ENCODE measurements at places on chromosomes 3 and 15. TPM values are rescaled to one million over a fixed set of nuclear protein-coding genes. Genes with fewer than 3 reads are reported as not detected.

DNA sequence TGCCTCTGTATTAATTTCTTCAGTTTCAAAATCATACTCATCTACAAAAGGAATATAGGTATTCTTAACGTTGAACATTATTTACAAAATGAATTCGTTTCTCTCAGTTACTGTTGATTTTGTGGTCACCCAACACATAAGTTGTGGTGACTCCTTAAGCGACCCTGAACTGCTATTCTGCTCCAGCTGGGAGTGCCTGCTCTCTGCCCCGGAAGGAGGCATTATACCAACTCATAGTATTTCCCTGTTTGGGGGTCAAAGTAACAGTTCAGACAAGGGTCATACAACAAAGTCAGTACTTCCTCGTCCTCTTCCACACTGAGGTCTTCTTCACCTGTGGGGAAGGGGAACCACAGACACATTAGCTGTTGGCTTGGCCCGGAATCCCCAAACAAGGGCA lies 75.7 kb upstream of the FAM3D start:
- no peak for DNase-seq

DNA sequence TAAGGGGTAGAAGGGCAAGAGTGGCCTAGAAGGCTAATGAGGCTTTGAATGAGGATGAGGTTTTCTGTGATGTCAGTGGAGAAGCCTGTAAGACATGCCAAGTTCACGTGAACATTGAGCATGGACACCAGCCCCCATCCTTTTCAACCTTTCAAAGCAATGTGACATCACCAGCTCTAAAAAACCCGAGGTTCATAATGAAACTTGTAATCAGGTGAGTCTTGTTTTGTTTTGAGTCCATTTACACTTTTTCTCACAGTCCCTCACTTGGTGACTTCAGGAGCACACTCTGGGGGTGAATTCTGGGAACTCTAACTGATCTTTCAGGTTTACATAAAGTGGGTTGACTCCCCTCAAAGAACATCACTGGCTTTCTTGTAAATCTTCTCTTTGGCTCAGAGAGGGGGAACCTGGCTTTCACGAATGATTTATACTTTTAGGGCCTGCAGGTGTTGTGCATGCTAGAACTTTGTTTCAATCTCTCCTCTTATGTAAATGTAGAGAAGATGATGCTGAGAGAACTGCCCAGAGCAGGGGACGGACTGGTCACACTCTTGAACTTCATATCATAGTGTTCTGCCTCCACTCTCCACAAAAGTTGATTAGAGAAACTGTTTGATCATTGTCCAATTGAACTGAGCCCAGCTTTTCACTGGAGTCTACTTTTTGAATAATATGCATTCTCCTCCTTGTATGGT lies 224.7 kb upstream of the SATB1 start:
- no peak for DNase-seq

LMAN1L gene
- total RNA-seq = 7.9 TPM

DNA sequence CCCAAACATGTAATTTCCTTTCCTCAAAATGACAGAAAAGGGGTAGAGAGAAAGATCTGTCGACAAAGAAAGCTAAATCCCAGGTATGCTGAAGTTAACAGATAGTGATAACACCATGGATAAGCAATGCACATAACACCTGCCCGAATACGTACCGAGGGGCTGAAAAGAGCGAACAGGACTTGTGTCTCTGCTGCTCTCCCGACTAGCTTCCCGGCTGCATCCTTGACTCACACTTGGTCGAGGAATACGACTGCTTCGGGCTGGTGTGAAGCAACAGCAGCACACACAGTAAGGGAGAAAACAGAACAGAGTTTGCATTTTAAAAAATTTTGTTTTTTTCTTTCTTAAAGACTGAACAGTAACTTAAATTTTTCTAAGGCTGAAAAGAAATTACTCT lies 136.4 kb downstream of the CLASP2 start:
- no peak for DNase-seq

HAPLN3 gene
- 9.8 TPM for total RNA-seq

GRCh38 chr3:130905551-130905950 lies 11.7 kb downstream of the ATP2C1 start:
- DNase-seq = no peak

CNTN4 gene
- total RNA-seq = 2.8 TPM

DNA sequence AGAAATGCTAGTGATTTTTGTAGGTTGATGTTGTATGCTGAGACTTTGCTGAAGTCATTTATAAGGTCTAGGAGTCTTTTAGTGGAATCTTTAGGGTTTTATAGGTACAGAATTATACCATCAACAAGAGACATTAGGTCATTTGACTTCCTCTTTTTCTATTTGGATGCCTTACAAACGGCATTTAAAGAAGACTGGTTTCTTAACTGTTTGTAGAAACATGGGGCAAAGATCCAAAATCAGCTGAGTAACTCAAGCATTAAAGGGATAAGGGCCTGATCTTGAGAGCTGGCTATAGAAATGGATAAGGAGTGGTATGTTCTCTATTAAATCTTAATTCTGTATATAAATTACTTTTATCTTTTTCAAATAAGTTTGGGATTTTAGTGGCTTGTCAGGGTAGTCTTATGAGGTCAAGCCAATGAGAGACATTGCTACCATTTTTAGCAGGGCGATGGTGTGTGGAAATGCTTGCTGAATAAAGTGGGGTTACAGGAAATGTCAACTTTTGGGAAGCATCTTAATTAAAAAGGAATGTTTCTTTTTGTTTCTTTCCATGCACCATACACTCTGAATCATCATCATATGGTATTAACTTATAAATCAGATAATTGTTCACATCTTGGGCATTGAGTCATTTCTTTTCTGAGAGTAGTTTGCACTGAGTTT lies 197.7 kb upstream of the GBE1 start:
- DNase-seq = no peak

- no peak for DNase-seq
Measured at GRCh38 chr3:66712210-66712609, 211.4 kb upstream of the LRIG1 start.

SYNPR gene
- total RNA-seq = 0.46 TPM

DNA sequence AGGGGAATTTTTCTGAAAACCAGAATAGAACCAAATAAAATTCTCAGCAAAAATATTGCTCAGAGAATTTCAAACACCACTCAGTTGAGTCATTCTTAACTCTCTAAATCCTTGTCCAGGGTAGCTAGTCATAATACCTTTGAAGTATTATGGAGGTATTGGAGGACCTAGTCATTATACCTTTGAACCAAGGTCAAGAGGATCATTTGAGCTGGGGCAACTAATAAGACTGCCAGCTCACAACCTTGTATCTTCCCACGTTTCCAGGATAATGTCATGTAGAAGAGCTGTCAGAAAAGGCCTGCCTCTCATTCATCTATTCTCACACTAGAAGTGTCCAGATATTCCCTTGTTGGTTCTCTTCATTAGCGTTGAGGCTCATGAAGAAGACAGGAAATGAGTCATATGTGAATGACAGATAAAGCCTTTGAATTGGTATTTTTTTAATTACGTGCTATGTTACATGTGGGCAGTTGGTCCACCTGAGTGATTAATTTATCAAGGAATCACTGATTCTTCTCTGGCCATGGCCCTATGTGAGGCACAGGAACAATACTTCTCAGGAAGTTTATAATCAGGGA lies 48.3 kb downstream of the TOPAZ1 start:
- no peak for DNase-seq

ECE2 gene
- total RNA-seq = 0.19 TPM

DNA sequence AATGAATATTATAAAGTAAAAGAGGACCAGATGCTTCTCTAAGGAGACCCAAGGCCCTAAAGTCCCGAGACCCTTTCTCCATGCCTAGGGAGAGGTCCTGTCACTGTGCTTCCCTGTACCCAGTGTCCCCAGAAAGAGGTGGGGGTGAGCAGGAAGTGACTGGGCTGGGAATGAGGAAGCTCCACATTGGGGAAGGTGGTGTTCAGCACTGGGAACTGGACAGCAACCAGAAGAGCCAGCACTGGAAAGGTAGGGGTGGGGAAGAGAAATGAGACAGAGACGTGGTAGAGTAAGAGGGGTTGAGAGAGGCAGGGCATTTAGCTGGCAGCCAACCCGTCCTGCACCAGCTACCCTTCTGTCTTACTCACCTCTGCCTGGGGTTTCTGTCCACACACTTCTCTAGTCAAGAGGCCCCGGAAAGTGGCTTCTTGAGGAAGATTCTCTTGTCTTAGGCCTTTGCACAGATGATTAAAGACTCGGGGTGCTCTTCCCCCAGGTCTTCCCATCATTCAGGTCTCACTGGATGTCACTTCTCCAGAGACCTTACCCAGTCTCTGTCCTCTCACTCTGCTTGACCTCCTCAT lies 12.2 kb downstream of the RRP9 start:
- DNase-seq = no peak

SOX2 gene
- total RNA-seq = not detected

DNA sequence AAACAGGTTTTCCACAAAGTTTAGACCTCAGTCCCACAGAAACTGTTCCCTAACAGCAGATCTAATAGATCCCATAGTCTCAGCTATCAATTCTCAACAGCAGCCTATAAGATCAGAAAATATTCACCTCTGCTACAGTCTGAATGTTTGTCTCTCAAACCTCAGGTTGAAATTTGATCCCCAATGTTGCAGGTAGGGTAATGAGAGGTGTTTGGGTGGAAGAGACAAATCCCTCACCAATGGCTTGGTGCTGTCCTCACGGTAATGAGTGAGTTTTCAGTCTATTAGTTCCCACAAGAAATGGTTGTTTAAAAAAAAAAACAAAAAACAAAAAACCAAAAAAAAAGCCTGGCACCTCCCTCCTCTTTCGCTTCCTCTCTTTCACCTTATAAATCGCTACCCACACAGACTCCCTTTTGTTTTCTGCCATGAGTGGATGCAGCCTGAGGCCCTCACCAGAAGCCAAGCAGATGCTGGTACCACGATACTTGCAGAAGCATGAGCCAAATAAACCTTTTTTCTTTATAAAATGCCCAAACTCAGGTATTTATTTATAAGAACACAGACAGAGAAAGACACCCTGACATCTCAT lies 14.2 kb downstream of the ZNF280D start:
- no peak for DNase-seq

DNA sequence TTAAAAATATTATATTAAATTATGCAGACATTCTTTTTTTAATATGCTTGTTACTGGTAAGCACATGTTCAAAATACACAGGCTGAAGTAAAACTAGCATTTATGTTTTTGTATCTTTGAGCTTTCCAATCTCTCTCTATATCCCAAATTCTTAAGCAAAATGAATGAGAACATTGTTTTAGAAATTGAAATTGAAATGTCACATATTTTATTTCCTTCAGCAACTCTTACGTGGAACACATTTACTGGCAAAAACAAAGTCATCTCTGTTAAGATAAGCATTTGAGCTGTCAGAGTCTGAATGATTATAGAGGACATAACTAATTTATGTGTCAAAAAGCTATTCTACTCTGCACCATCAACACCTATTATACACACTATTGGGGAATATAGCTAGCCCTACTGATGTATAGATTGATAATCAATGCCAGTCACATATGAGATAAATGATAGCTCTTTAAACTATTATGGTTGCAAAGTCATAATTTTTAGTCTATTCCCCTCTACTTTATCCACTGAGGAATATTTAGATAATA lies 535.4 kb upstream of the BCHE start:
- DNase-seq = no peak

DNA sequence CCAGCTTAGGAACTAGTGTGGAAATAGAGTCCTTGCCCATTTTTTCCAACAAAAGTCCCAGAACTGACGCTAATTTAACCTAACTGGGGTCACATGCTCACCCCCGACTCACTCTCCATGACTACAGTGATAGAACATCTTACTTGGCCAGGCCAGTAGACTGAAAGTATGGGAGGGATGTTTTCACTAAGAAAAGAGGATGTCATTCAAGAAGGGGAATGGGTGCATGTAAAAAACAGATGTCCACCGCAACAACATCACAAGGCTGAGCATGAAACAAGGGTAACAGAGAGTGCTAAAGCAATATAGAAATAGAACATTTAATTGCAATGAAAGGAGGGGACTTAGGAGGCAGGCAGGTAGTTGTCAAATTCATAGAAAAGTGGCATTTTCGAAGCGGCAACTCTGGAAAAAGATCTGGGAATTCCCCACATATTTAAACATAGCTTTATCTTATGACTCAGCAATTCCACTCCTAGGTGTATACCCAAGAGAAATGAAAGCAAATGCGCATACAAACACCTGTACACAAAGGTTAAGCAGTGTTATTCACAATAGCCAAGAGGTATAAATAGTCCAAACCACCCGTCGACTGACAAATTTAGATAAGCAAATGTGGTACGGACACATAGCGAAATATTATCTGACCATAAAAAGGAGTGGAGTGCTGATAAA lies 41.1 kb upstream of the UBE2E2 start:
- DNase-seq = no peak

HGD gene
- 0.73 TPM for total RNA-seq

- DNase-seq = no peak
Measured at GRCh38 chr3:43096761-43097160, 9.1 kb downstream of the POMGNT2 start.

- DNase-seq = no peak
Measured at GRCh38 chr3:130688015-130688688, 58.5 kb downstream of the PIK3R4 start.

GRAMD2A gene
- not detected for total RNA-seq

GRCh38 chr15:75028991-75029377 lies 5.6 kb downstream of the PPCDC start:
- no peak for DNase-seq

GRCh38 chr3:50666837-50667236 lies 7.9 kb upstream of the DOCK3 start:
- DNase-seq = no peak

CSPG4 gene
- total RNA-seq = 21.3 TPM

DNA sequence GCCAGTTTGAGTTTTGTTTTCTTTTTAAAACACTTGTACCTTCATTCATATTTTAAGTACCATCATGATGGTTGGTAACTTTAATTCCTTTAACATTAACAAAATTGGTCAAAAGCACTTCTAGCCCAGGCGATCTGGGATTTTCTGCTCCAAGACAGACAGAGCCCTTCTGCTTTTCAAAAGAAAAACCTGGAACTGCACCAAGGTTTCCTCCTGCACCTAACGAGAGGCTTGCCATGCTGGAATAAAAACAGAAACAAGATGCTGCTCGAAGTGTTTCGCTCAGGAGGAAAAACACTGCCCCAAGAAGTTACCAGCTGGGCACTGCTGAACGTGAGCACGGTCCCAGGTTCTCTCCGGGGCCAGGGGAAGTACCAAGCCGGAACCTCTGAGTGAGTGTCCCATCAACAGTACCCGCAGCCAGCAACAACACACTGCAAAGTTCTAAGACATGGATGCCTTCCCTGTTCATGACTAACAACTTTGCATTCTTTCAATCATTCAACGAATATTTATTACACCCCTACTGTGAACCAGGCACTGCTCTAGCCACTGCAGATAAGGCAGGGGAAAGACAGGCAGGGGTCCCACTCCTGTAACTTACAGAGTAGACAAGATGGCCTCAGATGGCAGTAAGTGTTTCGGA lies 98.8 kb downstream of the XXYLT1 start:
- DNase-seq = no peak

- no peak for DNase-seq
Measured at GRCh38 chr3:163508206-163508605, 1570.1 kb downstream of the SI start.

GRCh38 chr15:68550498-68551295 lies 28.1 kb upstream of the CORO2B start:
- no peak for DNase-seq

DNA sequence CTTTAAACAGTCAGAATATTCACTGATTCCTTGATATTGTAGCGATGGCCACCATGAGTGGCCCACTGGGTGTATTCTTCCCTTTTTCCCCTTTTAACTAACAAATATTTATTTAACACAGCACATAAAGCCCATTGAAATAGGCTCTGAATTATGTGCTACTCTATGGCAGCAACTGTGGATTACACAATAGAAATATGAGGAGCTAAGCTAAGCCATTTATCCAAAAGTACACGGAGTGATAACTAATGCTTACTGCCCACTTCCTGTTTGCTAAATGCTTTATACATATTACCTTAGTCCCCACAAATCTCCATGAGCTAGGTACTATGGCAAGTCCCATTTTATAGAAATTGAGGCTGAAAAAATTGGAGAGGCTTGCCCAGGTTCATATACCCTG lies 17.9 kb downstream of the ILDR1 start:
- no peak for DNase-seq

Measured in cardiac septum (tissue), 1 donor.